ENCODE measurements at places on chromosomes 6 and 20.

GRCh38 chr6:25961619-25962148 is 918 bp upstream of the TRIM38 start:
- DNase-seq, result no peak

DNA sequence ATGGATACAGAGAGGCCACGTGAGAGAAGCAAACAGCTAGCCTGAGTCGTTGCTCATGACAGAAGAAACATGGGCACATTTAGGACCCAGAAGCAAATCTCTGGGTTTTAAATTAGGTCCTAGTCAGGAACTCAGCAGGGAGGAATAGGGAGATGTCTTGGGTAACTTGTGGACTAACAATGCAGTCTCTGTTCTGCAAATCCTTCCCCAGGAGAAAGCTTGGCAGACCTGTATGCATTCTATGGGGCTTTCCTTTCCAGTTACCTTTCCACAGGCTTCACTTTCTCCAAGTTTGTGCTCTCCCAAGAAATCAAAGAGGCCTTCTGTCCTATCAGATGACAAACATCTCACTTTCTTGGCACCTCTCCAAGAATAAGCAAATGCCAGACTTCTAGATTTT is 47.2 kb upstream of the PLCB4 start:
- no peak for DNase-seq

DNA sequence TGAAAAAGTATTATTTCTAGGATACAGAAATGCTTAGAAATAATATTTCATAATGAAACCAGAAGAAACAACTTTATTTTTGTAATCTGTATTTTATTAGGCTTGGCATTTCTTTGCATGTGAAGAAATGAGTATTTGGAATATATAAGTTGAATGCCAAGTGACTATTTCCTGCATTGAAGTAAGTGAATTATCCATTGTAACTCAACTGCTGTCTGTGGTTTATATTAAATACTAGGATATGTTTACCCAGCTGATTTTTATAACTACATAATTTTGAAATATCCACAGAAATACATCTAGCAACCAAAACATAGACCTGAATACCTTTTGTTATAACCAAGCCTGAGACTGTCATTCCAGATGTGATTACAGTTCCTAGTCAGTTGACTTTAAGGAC is 207.6 kb downstream of the THBS2 start:
- DNase-seq, result no peak

GRCh38 chr6:27176096-27176495 is 71.4 kb upstream of the PRSS16 start:
- no peak for DNase-seq

GRCh38 chr20:36086767-36087166 is 67.8 kb upstream of the EPB41L1 start:
- DNase-seq, result peak; percentile 45

GRCh38 chr20:38926934-38927616 is 858 bp downstream of the FAM83D start:
- no peak for DNase-seq

GRCh38 chr6:104859225-104860146 is at the start of gene HACE1:
HACE1 (minus strand) TSS chr6:104859919; CDS start chr6:104859642, 277 bp downstream.
- peak; percentile 42 for DNase-seq

GRCh38 chr20:56222201-56222600 is 26.3 kb upstream of the MC3R start:
- no peak for DNase-seq

- DNase-seq, result no peak
These were observed 831 bp downstream of the PMEPA1 start for GRCh38 chr20:57708694-57709673.

- DNase-seq, result no peak
These were observed 766 bp upstream of the TINAG start for GRCh38 chr6:54307439-54307910.

DNA sequence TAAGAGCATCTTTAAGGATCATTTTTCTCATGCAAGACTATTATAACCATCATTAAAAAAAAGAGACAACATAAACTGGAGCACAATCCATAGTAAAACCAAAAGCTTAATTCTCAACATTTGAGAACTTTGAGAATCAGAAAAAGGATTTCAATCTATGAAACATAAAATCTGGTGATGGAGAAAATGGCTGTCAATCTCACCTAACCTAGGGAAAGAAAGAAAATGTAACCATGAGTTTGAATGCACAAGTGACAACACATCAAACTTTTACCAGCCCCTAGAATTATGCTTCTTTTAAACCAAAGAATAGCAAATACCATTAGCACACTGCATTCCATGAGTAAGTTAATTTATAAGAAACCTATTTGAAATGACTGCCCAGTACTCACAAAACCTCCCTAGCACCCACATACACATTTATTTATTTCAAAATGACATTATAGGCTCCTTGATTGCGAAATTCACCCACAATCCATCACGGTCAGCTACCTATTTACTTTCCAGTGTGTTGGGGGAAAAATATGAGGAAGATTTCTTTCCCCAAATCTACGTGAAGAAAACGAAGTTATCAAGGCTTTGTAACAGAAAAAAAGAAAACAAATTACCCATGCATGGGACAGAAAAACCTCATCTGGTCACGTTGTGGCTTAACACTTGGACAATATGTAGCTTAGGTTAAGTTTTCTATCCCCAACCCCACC is 828 bp downstream of the ASCC3 start:
- DNase-seq, result no peak

DNA sequence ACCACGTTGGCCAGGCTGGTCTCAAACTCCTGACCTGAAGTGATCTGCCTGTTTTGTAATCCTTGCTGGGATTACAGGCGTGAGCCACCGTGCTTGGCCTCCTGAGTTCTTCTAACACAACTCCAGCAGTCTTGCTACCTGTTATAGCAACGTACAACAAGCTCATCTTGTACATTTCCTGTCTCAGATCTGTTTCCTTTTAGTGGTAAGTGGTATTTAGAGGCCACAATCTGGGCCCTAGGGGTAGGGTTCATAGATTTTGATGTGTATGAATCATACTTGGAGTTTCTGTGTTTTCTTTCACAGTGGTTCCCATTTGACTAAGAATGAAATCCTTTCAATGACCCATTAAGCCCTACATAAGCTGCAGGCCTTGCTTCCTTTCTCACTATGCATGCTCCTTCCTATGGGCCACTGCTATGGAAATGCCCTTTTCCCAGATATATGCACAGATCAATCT is 27.1 kb upstream of the SYNCRIP start:
- no peak for DNase-seq

- no peak for DNase-seq
These were observed 145.3 kb upstream of the ECI2 start for GRCh38 chr6:4280707-4281106.

DNA sequence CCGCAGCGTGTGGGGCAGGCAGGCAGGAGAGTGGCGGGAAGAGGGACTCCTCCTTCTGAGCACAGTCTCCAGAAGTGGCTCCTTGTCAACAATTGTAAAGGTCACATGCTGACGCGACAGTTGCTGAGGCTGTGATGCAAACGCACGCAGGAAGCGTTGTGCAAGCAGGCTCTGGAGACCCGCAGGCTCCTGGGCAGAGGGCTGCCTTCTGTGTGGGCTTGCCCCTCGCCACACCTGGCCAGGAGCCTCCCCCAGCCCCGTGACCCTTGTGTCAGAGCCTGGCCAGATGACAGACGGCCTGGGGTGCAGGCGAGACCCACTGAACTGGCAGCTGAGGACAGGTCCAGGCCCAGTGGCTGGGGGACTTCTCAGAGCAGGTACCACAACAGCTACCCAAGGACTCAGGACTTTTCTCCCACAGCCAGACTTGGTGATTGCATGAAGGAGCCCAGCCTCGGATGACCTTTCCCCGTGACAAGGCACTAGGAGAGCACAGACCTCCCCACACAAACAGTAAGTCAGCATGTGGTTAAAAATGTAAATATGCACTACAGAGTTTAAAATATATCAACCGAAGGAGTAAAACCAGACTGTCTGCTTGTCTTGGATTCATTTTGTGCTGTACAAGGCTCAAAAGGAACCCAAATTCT is 222.1 kb upstream of the RREB1 start:
- DNase-seq, result no peak

DNA sequence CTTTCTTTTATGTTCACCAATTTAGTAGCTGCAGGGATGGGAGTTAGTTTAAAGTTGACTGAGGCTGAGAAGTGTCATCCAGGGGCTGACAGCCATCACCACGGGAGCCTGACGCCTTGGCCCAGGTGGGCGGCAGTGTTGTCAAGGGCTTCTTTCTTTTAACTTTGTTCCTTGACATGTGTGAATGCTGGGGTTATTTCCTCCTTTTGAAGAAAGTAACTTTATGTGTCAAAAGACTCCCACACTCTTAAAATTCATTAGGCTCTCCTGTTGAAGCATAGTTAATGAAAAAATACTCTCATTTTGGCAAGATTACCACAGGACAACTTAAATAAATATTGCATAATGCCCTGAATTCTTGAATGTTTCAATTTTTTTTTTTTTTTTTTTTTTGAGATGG is 50.0 kb downstream of the SASH1 start:
- DNase-seq, result no peak

- no peak for DNase-seq
These were observed 171.1 kb upstream of the MARCKS start for GRCh38 chr6:113686049-113686448.

GRCh38 chr6:44915111-44915510 is 413.0 kb upstream of the RUNX2 start:
- no peak for DNase-seq

- no peak for DNase-seq
These were observed 33.7 kb downstream of the GCNT2 start for GRCh38 chr6:10554826-10555225.

DNA sequence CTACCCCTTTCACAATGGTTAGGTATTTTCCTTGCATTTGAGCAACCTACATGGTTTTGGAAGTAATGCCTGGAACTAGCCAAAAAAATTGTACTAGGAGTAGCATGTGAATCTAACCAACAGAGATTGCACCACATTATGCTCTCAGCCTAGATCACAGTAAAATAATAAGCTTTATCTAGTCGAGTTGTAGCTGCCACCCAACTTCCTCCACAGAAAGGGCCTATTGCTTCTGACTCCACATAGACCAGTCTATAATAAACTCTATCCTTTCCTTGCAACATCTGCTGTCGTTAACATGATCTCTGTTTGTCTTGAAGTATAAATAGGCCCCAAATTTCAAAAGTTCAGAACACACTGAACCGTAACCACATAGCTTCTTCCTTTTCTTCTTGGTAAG is 375.5 kb downstream of the PKHD1 start:
- no peak for DNase-seq

- DNase-seq, result no peak
These were observed 973.2 kb upstream of the SLC35B3 start for GRCh38 chr6:9408402-9409117.

GRCh38 chr20:4041748-4042411 is 26.5 kb upstream of the RNF24 start:
- no peak for DNase-seq

DNA sequence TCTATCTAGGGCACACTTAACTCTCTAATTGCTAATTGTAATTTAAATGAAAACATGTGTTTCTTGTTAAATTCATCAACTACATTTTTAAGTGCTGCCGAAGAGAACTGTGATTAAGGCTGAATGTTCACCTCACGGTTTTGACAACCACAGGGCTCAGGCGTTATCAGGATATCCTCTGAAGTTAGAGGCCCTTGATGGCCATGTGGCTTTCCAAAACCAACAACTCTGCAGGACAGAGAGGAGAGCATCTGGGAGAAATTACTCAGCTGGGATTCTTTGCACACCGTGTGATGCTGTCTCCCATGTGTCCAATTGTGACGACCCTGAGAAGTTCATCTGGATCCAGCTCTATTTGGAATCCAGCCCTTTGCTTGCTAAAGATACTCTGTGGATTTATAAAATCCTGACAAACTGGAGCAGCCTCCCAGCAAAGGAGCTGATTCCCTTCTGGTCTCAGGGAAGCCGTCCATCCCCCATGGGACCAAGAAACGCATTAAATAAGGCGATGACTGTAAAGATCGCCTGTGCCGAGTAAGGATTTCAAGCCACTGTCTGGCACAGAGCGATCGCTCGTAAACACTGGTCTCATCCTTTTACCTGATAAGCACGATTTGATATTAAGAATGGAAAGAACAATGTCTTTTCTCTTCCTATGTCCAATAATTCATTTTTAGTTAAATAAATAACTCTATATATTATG is 401.1 kb downstream of the CD83 start:
- DNase-seq, result no peak
